Activated naive CD8-positive, alpha-beta T cell treated with anti-CD3 and anti-CD28 coated beads, Interleukin-2, amount 10 ng/mL, durations not matched to agents 7 days and 5 days (primary cell): ENCODE measurements at places on chromosomes 2 and 18. TPM values are rescaled to one million over a fixed set of nuclear protein-coding genes. Genes with fewer than 3 reads are reported as not detected.

DNA sequence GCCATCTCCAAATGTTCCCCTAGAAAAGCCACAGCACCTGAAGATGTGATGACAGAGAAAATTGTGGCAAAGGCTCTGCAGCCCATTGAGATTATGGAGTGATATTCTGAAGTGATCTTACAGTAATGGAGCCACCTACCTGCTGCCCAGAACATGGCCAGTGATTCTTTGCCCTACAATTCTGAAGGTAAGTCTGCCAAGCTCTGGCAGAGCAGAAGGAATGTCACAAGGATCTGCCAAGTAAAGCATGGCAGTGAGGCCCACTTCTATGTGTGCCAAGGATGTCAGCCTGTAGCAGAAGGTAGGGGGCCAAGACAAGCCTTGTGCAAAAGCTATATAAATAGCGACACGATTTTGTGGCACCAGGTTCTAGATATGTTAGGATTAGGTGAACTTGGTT, 155.1 kb downstream of the RND3 start:
- no peak for DNase-seq

The CD226 gene
- total RNA-seq: 46.4 TPM

GRCh38 chr2:46114996-46115395, 182.2 kb upstream of the EPAS1 start:
- no peak for DNase-seq

The ERLEC1 gene
- total RNA-seq: 22.8 TPM

The NOSTRIN gene
- not detected for total RNA-seq

The CAVIN2 gene
- not detected for total RNA-seq

DNA sequence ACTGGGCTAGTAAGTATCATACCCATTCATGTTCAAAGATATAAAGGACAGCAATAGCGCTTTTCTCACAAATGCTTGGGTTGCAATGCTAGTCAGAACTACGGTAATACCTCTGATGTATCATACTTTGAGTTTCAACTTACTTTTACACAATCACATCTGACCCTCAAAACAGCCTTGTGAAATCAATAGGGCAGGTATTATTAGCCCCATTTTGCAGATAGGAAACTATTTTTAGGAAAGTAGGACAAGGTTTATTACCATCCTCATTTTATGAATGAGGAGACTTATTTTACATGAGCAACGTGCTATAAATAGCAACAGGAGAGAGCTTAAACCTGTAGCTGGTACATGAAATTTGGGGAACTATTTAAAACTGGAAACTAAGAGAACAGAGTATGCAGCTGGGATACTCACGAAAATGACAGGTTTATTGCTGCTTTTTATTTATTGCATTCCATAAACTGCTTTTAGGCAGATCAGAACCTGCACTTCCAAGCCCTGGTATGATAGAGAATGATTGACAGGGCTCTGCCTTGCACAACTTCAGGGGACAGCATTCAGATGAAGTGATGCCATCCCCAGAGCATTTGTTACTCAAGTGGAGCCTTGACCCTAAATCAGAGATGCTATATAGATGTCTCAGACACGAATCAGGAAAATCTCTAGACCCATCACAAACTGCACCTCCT, 42.4 kb upstream of the PPM1B start:
- DNase-seq: no peak

DNA sequence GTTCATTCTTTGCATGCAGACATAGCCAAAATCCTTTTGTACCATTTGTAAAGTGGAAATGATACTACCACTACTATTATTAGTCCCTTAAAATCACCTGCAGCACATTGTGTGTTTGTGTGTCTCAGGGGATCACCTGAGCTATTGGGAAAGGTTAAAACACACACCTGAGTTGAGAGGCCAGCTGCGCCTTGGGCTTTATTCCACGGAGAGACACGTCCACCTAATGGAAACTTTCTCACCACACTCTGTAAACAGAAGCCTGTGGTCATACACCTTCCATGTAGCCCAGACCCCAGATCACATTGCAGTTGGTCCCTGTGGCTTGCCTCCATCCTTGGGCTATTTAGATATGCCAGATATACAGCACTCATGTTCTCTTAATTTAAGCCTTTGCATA, 81.8 kb upstream of the SH3BP4 start:
- no peak for DNase-seq

DNA sequence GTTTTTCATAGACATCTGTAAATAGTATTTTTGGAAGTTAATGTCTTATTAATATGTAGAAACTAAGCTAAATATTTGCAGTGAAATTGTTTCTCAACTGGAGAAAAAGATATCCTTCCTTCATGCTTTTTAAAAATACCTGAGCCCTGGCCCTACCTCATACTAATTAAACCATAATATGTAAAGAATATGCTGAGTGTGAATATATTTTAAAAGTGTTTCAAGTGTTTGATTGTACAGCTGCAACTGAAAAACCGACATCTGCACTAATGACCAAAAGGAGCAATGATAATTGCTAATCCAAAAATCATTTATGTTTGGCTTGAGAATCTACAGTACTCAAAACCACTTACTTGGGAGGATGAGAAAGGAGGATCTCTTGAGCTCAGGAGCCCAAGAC, 156.7 kb downstream of the MBD5 start:
- DNase-seq: no peak

The CROCC2 gene
- not detected for total RNA-seq

DNA sequence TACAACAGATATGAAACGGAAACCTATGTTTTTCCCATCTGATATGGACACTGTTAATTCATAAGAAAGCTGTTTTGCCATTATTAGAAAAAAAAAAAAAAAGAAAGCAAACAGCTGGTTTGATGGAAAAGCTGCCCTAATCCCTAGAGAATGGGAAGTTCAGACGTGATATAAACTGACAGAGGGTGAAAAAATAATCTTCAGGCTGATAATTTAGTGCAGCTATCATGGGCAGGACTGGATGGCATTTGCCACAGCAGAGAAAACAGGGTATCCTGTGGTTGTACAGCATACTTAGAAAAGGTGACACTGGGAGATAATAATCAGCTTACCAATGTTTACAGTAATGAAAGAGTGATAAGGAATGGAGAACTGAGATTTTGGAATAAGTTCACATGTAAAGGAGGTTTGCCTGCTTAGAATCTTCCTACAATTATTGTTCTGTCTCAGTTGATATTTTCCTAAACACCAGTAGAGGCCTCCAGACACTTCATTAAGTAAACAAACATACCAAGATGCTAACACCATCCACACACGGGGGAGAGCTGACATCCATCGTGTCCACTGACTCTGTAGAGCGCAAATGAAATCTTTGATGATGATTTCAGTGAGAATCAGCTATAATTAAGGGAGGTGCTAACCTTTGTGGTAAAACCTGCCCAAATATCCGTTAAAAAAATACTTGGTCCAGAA, 211.6 kb upstream of the MMADHC start:
- DNase-seq: no peak

GRCh38 chr2:34199971-34200370, 600.9 kb upstream of the FAM98A start:
- no peak for DNase-seq

GRCh38 chr2:3578987-3579386, 3.9 kb downstream of the RPS7 start:
- DNase-seq: no peak

DNA sequence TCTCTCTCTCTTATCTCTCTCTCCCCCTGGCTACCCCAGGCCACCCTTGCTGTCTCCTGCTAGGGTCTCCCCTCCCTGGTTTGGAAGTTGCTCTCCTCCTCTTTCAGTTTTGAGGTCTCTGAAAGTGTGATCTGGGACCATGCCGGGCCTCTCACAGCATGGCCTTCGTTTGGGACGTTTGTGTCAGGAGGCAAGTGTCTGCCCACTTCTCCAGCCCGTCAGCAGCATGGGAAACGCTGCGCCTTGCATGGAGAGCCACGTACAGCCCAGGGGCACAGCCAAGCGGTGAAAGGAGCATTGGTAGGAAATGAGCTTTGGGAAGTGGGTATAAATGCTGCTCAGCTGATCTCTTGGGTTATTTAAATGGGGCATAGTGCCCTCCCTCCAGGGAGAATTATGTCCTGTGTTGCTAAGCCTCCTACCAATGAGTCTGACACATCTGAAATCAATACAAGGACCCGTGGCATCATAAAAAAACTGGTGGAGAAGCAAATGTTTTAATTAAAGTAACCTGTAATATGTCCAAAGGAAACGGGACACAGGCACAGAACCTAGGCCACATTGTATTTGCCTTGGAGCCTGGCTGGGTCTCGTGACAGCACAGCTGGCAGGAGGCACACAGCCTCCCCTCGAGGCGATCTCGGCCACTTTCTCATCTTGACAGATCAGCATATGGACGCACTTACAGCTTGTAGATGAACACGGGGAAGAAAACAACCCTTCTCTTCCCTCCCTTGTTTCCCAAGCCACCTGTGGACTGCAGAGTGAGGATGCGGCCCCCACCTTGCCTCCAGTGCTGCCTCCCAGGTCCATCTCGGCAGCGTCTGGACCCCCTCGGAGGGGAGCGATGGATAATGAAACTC, 72.7 kb downstream of the SH3RF3 start:
- no peak for DNase-seq

The ACTR1B gene
- total RNA-seq: 96.2 TPM

DNA sequence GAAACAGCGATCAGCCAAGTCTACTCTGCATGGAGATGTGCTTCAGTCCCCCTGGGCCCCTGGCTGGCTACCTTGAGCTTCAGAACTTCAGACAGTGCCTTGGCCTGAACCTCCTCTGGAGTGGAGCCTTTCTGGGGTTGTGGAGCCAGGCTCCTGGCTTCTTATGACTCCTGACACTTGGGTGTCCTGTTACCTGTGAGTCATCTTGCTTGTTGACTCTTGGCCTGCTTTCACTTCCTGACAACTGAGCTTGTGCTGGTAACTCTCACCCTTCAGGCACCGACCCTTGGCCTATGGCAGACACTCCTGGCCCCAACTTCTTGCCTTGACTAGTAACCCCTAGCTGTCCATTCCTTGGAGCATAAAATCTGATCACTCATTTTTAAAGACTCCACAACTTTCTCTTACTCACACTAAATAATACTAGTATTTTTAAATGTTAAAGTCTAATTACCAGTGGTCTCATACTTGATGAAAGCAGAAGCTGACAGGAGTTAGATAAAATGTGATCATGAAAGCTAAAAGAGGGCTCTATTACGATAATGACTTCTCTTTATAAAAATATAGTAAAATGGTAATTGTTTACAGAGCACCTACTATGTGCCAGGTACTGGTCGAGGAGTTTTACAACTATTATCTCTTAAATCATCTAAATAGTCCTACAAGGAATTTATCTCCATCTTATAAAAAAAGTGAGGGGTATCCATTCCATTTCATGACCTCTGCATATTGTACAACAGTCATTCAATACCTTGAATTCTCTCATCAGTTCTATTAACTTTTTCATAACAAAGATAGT, 46.3 kb upstream of the VIT start:
- no peak for DNase-seq

GRCh38 chr2:216619411-216620393, 13.5 kb upstream of the IGFBP2 start:
- no peak for DNase-seq

DNA sequence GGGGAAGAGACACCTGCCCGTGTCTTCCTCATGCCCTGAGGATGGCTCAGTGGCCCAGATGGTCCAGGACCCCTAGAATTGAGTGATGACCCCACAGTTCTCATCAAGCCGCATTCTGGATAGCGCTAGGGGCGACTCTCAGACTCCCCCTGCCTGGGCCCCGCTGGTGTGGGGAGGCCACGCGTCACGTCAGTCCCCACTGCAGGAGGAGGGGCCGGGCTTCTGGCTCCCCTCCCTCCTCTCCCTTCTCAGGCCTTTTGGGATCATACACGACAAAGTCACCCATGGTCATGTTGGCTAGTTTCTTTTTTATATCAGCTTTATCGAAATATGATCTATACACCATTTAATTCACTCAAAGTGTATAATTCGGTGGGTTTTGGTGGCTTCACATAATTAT, 61.5 kb downstream of the NFATC1 start:
- no peak for DNase-seq

- no peak for DNase-seq
Observed at GRCh38 chr18:76056471-76057110, 438.5 kb downstream of the ZNF516 start.

The DCDC2C gene
- total RNA-seq: not detected

The LRRTM1 gene
- not detected for total RNA-seq

The SLC14A1 gene
- total RNA-seq: 3.1 TPM

The SERPINB4 gene
- total RNA-seq: not detected

The LIMS4 gene
- total RNA-seq: 1.1 TPM

DNA sequence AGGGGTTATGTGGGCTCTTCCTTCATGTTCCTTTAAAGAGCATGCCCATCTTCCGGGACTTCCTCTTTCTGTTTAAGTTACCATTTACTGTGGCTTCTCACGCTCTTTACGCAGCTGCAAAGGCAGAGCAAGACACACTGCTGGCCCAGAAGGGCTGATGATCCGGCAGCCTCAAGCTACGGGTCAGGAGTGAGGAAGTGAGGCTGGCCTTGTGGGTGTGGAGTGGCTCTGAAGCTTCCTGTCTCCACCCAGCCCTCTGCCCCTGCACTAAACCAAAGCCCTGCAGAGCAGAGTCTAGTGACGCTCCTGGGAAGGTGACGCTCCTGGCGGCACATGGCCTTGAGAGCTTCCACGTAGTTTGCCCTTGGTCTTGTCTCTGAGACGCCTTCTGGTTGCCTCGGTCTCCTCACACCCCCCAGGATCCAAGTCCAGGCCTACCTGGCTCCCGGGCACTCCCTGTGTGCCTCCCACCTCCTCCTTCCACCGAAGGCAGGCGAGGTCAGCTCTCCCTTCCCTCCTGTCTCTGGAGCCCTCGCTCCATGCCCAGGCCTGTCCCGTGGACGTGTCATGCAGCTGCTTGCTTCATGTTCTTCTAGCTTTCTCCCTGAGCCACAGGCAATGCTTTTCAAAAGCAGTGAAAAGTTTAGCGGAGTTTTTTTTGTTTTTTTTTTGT, 50.3 kb downstream of the ARL4C start:
- DNase-seq: peak; percentile 82

DNA sequence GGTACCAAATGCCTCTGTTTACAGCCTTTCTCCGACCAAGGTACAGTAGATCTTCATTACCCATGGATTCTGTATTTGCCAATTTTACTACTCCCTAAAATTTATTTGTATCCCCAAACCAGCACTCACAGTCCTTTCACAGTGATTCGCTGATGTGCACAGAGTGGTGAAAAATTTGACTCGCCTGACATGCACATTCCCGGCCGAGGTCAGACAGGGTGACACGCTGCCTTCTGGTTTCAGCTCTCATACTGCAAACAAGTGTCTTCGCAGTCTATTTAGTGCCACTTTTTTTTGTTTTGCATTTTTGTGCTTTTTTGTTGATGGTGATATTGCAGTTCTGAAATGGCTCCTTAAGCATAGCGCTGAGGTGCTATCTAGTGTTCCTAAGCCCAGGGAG, 71.0 kb downstream of the MAPK4 start:
- no peak for DNase-seq
